ENCODE measurements at places on chromosomes 12 and 14.

GRCh38 chr12:105289114-105289904, 41.2 kb upstream of the C12orf75 start:
- DNase-seq, result peak; percentile 60

DNA sequence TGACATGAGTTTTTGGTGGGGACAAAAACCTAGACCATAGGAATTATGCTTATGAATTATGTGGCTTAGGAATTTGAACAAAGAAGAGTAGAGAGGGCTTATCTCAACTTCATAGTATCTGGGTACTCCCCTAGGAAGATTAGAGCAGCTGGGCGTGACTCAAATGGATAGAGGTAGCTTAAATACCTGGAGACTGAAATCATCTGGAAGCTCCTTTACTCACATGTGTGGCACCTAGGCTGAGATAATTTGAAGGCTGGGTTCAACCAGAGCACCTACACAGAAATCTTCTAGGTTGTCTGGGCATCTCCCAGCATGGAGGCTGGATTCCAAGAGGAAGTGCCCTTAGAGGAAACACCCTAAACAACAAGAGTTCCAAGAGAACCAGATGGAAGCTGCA, 393.9 kb downstream of the ADAMTS20 start:
- DNase-seq, result no peak

DNA sequence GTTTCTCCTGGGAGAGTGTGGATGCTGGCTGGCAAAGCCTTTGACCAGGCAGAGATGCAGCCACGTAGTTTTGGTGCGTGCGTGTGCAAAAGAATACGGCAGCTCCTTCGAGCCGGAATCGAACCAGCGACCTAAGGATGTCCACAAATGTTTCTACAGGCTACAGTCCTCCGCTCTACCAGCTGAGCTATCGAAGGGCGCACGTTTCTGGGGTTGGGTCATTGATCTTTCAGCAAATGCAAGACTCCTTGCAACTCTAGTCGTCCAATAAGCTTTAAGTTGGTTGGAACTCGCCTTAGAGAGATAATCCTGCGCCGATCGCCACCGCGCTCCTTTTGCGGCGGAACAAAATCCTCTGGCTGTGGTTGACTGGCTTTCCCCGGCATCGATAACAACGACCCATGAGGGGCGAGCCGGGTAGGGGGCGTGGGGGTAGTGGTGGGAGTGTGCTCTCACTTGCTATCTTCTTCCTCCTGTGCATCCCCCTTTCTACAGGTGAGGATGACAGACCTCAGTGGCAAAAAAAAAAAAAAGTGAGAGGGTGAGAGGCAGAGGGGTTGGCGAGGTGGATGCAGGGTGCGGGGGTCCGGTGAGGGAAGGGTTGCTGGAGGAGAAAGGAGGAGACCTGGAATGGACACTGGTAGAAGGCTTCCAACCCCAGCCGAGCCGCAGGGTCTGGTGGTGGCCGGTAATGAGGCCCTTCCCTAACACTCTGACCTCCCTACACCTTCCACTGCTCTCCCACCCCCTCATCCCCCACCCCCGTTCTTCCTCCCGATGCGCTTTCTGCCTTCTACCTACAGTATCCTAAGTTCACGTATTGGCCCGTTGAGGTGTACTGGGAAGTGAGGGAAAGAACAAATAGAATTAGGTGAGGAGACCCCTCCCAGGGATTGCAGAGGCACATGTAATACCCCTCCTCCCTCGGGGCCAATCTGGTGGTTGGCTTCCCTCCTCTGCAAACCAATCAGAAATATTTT, 11.8 kb upstream of the OR6S1 start:
- DNase-seq, result peak; percentile 82

DNA sequence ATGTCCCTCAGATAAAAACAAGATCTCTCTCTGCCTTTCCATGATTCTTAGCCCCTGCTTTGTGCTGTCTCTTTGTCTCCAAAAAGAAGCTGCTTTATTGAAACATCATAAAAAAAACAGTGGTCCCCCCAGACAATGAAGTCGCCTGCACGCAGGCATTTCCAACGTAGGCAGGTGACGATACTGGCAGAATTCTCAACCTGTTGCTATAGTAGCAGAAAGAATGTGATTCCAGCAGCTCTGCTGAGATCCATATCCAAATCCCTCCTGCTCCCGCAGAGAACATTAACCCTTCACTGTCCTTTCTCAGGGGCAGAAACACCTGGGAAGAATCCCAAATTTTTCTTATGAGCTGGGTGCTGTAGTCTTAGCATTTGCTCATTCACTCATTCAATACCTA, 84.8 kb downstream of the STON2 start:
- no peak for DNase-seq

GRCh38 chr14:99413911-99414310, 66.7 kb downstream of the SETD3 start:
- DNase-seq, result no peak

DNA sequence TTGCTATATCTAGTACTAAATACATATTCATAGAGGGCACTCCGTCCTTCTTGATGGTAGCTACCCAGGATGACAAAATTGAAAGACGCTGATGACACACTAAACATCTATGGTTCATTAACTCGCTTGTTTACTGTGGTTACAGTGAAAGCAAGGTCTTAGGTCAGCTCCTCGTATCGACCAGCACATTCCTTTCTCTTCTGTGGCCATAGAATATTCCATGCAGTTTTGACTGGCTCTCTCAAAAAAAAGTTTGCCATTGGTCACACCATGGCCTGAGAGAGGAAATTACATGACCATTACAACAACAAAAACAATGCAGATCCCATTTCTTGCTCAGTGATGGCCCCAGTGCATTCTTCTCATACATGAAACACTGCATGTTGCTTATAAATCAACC, 411.4 kb upstream of the SOX5 start:
- no peak for DNase-seq
